ENCODE measurements at places on chromosomes 6 and 20. TPM values are rescaled to one million over a fixed set of nuclear protein-coding genes. Genes with fewer than 3 reads are reported as not detected.

DNA sequence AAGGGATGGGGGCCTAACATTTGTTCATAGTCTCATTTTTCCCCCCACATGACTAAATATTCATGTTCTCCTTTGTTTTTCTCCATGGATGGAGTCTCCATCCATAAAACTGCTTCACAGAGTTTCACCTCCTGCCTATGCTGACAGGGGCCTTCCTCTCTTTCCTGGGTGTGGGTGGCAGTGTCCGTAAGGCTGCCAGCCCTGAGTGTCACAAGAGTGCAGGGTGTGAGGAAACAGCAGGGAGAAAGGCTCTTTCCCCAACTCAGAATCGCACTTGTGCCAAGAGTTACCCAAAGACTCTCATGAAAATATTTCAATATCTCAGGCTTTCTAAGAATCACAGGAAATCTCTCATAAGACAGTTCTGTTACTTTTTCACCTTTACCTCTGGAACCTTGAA is 346.2 kb upstream of the MMS22L start:
- DNase-seq: no peak

GRCh38 chr6:124757560-124757959 is 204.7 kb upstream of the RNF217 start:
- DNase-seq: no peak

DNA sequence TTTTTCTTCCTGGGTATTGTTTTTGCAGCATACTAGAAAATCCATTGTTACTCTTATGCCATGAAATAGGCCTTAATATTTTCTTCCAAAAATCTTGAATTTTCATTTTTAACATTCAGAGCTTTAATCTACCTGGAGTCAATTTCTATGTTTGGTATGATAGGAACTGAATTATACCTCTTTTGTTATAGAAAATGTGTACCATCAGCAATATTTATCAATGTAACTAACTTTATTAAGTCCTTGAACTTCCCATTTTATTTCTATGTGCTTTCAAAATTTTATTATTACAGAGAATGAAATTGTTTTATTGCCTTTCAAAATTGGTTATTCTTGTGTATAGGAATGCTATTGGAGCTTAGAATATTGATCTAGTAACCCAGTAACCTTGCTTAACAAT is 68.2 kb downstream of the PLCB1 start:
- no peak for DNase-seq

Gene PRR18
- total RNA-seq: not detected

Gene CHRNA4
- not detected for total RNA-seq

Gene PAK5
- total RNA-seq: not detected

Gene HEY2
- total RNA-seq: 0.34 TPM

All from glomerular endothelial cell (primary cell).